Vagina (tissue), 2 donors: ENCODE measurements at places on chromosomes 4 and X.

GRCh38 chr4:184807797-184808712, 17.7 kb downstream of the ACSL1 start:
- no peak for DNase-seq

- no peak for DNase-seq
Observed at GRCh38 chrX:132266583-132267355, 47.5 kb upstream of the RAP2C start.

- DNase-seq = no peak
Observed at GRCh38 chrX:108131471-108131870, 39.9 kb downstream of the ATG4A start.

DNA sequence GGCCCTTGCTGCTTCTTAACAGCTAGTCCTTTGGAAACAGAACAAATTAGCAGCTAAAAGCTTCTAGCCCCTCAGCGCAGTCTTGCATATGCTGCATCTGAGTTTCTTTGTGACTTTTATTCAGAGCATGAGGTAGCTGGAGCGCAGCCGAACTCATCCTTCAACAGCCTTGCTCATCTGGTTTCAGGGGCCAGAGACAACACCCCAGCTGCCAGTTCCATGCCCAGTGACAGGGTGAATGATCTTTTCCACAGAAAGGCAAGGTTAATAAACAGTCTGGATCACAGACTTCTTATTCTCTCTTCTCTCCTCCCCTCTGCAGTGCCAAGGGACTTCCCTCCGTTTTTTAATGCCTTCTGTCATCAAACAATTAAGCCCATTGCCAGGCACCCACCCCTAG, 216.6 kb upstream of the INTU start:
- no peak for DNase-seq

- DNase-seq = no peak
Observed at GRCh38 chrX:77693594-77693993, 92.4 kb downstream of the ATRX start.

GRCh38 chr4:125334926-125335325, 20.2 kb downstream of the FAT4 start:
- no peak for DNase-seq

DNA sequence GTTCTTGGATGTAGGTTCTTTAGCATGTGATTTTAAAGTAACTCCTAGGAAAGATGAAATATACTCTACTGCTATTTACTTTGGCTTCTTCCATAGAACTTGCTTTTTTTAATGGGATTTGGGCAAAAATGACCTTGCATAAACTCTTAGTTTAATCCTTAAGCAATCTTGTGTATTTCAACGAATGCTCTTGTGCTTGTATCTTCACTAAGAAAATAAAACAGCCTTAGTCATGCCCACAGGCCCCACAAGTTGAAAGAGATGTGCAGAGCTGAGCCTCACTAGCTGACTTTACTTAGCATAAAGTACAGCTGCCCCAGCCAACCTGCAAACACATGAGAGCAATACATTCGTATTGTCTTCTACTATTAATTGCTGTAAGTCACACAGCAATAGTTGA, 1609.2 kb downstream of the STIM2 start:
- no peak for DNase-seq

- no peak for DNase-seq
Observed at GRCh38 chrX:97224148-97224547, 340.4 kb downstream of the RPA4 start.

- DNase-seq = no peak
Observed at GRCh38 chr4:153151535-153152455, 52.4 kb upstream of the TRIM2 start.

- DNase-seq = no peak
Observed at GRCh38 chr4:107734120-107734519, 14.1 kb upstream of the PAPSS1 start.

DNA sequence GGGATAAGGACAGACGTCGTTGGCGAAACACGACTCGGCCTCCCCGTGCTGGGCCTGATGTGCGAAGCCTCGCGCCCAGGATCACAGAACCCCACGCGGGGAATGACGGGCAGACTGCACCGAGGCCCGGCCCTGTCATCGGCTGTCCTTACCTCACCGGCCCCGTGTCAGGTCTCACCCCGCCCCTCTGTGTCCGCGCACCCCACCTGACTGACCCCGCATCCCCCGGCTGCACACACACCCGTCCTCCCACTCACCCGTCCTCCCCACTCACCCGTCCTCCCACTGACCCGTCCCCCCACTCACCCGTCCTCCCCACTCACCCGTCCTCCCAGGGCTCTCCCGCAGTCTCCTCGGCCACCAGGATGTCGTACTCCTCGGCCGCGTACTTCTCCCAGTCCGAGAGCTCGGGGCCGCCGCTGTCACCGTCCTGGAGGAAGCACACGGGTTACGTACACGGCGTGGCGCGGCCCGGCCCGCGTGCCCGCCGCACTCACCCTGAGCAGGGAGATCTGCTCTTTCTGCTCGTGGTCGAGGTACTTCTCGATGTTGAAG, 19.8 kb upstream of the GTPBP6 start:
- DNase-seq = no peak

DNA sequence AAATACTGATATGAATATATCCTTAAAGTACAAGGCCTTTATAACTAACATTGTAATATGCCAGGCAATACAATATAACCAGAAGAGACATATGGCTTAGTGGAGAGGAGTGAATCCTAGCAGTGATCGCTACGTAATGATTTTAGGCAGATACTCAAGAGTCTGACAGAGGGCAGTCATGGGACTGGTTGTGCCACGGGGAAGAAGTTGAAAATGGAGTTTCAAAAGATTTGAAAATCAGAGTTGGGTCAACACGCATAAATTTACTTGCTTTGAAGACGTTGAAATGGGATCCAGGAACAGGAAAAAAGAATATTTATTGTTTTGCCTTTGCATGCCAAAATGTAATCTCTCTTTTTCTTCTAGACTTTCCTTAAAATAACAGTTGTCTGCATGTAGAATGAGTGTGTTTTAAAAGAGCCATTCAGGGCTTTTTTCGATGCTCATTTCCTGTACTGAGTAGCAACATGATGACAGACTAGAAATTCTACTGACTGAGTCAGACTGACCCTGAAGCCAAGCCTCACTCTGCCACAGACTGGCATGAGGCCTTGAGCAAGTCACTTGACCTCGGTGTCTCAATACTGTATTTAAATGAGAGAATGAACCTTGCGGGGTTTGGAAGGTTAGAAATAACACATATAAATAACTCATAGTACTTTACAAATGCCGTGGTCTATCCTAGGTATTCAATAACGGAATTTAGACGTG, 8.1 kb upstream of the SMS start:
- no peak for DNase-seq

GRCh38 chr4:173346074-173346473, 11.9 kb upstream of the HMGB2 start:
- no peak for DNase-seq

GRCh38 chr4:89306486-89307177, 968 bp downstream of the GPRIN3 start:
- no peak for DNase-seq

GRCh38 chrX:101040197-101040596, 11.7 kb downstream of the TRMT2B start:
- DNase-seq = no peak

GRCh38 chrX:2373615-2374014, 127.2 kb downstream of the DHRSX start:
- no peak for DNase-seq

GRCh38 chr4:40492691-40493090, 137.0 kb downstream of the RBM47 start:
- no peak for DNase-seq
